ENCODE measurements at places on chromosomes 12 and 14.
A peak's percentile ranks its signal among the peaks of the same experiment; 100 is the strongest.

DNA sequence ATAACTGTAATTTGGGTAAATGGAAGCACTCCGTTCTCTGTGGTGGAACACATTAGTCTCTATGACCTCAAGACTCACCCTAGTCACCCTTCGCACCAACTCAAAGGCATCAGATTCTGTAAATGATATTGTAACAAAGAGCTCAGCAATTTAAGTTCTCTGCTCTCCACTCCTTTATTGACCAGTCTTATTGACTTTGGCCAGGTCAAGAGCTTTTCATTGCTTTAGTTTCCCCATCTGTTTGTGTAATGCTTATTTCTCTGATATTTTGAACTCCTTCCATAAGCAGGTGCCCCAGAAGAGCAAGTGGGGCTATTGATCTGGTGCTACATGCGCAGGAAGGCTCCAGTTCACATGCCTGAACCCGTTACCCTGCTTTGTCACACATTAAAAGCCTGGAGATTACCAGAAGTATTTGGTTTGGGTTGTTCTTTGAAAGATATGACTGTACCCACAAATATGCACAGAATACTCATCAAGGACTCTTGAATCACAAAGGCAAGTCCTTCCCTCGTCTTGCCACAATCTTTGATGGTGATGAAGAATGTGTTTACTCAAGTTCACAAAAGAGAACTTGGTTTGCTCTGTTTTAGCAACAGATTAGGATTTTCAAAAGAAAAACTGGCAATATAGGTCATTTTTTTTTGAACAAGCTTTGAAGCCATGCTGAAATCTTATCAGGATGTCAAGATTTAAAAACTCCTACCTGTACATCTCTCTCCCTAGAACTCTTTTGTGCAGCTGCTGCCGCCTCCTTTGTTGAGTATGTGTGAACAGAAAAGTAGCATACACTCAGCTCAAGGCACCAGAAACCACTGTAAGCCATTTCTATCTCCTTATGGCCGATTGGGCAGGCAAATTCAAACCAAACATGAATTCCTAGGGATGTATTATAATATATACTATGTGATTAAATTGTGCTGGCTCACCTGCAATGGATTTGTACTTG is 193.9 kb downstream of the BCAT1 start:
- H3K27ac ChIP-seq = no peak overlapping the region
- no peak for ATAC-seq
- no peaks in the 10 kb centered on the region for H3K36me3 ChIP-seq
- peaks cover 6% of the 10 kb centered on the region for H3K4me1 ChIP-seq
- no peaks in the 10 kb centered on the region for H3K27me3 ChIP-seq

- peaks cover 13% of the 10 kb centered on the region for H3K4me1 ChIP-seq
- no peak within 1 kb of the TSS for H3K27ac ChIP-seq
- H3K36me3 ChIP-seq = peaks cover 32% of the 10 kb centered on the region
- no peak for ATAC-seq
- no peak within 1 kb of the TSS for H3K4me3 ChIP-seq
- no peaks in the 10 kb centered on the region for H3K27me3 ChIP-seq
Observed at GRCh38 chr12:57250956-57251355, at the start of gene STAC3. Gene STAC3 (minus strand): TSS chr12:57251187. CDS start chr12:57249636, 1,551 bp downstream.

GRCh38 chr12:47194501-47194900 is 114.7 kb upstream of the AMIGO2 start:
- peaks cover 35% of the 10 kb centered on the region for H3K36me3 ChIP-seq
- no peak for ATAC-seq
- H3K4me3 ChIP-seq = no peak overlapping the region
- H3K27ac ChIP-seq = peak overlapping the region; percentile 60

DNA sequence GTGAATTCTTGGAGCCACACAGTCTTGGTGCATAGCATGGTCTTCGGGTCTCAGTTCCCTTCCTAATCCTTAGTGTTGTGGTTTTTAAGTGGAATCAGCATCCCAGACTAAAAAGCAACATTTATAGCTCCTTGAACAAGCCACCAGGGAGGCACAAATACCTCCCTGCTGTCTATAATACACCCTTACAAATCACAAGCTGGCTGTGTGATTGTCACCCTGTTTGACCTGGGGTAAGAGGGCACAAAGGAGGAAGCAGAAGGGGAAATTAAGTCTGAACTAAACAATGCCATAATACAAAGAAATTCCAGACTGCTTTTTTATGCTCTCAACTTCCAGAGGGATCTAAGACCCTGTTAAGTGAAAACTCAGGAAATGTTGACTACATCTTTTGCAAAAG is 7.7 kb upstream of the MMP19 start:
- H3K36me3 ChIP-seq = no peaks in the 10 kb centered on the region
- H3K27ac ChIP-seq = no peak overlapping the region
- H3K27me3 ChIP-seq = peaks cover 23% of the 10 kb centered on the region
- H3K4me1 ChIP-seq = peaks cover 8% of the 10 kb centered on the region

DNA sequence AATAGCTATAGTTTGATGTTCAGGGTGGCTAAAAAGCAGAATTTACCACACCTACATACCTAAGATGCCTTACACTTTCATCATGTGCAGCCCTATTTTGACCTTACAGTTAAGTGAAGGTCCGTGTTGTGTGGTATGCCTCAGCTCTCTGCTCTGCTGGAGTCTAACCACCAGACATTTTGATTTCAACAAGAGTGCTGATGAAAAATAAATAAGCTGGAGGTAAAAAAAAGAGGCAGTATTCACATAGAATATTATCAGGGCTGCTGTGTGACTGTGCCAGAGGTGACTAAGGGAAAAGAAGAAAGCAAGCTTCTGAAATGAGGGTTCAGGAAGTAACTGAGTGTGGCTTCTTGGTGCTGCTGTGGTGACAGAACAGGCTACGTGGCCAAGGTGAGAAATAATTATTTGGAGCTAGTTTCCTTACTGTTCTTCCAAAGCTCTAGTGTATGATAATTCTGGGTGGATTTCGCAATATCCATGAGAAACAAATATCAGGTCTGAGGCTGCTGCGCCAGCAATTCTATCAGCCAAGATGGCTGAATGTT is 188.8 kb downstream of the STXBP6 start:
- peaks cover 11% of the 10 kb centered on the region for H3K27me3 ChIP-seq
- H3K4me3 ChIP-seq = no peak overlapping the region
- no peak overlapping the region for H3K27ac ChIP-seq
- H3K4me1 ChIP-seq = peaks cover 7% of the 10 kb centered on the region

- no peaks in the 10 kb centered on the region for H3K36me3 ChIP-seq
- no peak overlapping the region for H3K4me3 ChIP-seq
- H3K27ac ChIP-seq = no peak overlapping the region
- ATAC-seq = peak; percentile 6
Observed at GRCh38 chr12:96879301-96879700, 27.8 kb upstream of the NEDD1 start.

GRCh38 chr12:114123108-114123507 is 157.0 kb upstream of the RBM19 start:
- no peaks in the 10 kb centered on the region for H3K27me3 ChIP-seq
- ATAC-seq = no peak
- H3K4me3 ChIP-seq = no peak overlapping the region
- no peaks in the 10 kb centered on the region for H3K36me3 ChIP-seq

DNA sequence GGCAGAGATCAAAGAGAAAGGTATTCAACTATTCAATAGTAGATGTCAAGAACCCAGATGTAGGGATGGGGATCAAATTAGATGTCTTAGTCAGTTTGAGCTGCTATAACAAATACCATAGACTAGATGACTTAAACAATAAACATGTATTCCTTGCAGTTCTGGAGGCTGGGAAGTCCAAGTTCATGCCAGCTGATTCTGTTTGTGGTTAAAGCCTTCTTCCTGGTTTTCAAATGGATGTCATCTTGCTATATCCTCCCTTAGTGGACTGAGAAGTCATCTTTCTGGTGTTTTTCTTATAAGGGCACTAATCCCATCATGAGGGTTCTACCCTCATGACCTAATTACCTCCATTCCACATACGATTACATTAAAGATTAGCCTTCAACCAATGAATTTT is 19.5 kb upstream of the MGST1 start:
- ATAC-seq = no peak
- H3K4me3 ChIP-seq = no peak overlapping the region
- no peaks in the 10 kb centered on the region for H3K27me3 ChIP-seq
- H3K36me3 ChIP-seq = no peaks in the 10 kb centered on the region
- H3K27ac ChIP-seq = no peak overlapping the region
- no peaks in the 10 kb centered on the region for H3K4me1 ChIP-seq

DNA sequence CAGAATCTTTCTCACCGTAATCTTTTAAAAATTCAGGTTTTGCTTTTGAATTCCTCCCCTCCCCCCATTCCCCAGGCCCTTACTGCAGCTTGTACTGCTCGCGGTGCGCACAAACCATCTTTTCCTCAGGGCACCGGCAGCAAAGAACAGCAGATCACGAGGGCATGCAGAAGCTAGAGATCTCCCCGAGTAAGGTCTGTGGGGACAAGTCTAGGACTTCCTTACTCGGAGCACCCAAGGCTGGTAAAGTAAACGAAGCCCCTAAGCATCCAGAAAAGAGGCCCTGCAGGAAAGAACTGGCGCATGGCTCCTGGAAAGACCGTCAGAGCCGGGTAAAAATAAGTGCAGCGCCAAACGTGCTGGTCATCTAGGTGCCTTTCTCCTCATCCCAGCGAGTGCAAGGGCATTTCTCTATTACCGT is 727 bp downstream of the LDHB start:
- H3K4me1 ChIP-seq = peaks cover 29% of the 10 kb centered on the region
- H3K36me3 ChIP-seq = peaks cover 14% of the 10 kb centered on the region
- H3K27me3 ChIP-seq = no peaks in the 10 kb centered on the region
- H3K4me3 ChIP-seq = peak overlapping the region; percentile 94
- peak overlapping the region; percentile 90 for H3K27ac ChIP-seq

DNA sequence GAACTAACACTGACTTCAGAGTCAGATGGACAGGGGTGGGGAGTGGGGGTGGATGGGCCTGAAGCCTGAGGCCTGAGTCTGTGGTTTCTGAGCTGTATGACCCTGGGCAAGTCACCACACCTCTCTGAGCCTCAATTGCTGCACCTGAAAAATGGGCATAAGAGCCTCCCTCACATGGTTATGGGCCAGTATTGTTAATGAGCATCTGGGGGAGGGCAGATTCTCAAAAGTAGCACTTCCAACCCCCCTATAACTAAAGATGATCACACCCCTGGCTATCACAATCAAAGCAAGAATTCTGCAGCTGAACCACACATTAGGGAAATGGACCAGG is 168.6 kb downstream of the RBM19 start:
- no peak overlapping the region for H3K27ac ChIP-seq
- ATAC-seq = no peak
- no peaks in the 10 kb centered on the region for H3K4me1 ChIP-seq
- no peak overlapping the region for H3K4me3 ChIP-seq
- no peaks in the 10 kb centered on the region for H3K36me3 ChIP-seq

DNA sequence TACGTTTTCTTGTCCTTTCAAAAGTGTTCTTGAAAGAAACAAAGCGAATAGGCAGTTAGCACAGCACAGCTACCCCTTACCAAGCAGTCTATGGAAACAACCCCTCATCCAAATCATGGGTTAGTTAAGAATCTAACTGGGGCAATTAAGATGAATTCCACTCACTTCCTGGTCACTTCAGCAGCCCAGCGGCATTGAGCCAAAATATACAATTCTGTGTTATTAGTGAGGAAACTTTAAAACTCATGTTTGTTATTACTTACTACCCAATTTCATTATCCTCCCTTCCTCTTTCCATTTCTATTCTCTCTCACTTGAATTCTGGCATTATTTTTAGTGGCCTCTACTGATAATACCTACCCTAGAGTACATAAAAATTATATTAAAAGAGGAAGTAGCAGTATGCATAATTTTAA is 121.4 kb downstream of the PPHLN1 start:
- no peak for ATAC-seq
- H3K36me3 ChIP-seq = peaks cover 76% of the 10 kb centered on the region
- H3K27ac ChIP-seq = peak overlapping the region; percentile 46
- H3K4me3 ChIP-seq = no peak overlapping the region

GRCh38 chr12:132591107-132591935 is 19.1 kb downstream of the LRCOL1 start:
- H3K4me1 ChIP-seq = peaks cover 15% of the 10 kb centered on the region
- no peak overlapping the region for H3K27ac ChIP-seq
- H3K4me3 ChIP-seq = no peak overlapping the region

DNA sequence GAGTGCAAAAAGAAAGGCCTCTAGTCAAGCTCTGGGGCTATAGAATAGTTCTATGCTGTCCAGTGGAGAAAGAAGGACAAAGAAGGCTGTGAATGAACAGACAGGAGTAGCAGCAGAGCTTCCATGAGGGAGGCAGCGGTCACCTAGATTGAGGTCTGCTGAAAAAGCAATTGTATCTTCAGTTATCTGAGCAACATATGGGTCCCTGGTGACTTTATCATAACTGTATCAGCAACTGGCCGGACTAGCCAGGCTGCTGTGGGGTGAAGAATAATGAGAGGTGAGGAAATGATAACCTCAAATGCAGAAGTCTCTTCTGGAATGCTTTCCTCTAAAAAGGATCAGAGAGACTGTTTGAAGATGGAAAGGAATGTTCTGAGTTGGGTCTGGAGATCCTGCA is 971.3 kb upstream of the TMEM132C start:
- H3K36me3 ChIP-seq = no peaks in the 10 kb centered on the region
- no peaks in the 10 kb centered on the region for H3K4me1 ChIP-seq
- ATAC-seq = no peak
- H3K4me3 ChIP-seq = no peak overlapping the region

DNA sequence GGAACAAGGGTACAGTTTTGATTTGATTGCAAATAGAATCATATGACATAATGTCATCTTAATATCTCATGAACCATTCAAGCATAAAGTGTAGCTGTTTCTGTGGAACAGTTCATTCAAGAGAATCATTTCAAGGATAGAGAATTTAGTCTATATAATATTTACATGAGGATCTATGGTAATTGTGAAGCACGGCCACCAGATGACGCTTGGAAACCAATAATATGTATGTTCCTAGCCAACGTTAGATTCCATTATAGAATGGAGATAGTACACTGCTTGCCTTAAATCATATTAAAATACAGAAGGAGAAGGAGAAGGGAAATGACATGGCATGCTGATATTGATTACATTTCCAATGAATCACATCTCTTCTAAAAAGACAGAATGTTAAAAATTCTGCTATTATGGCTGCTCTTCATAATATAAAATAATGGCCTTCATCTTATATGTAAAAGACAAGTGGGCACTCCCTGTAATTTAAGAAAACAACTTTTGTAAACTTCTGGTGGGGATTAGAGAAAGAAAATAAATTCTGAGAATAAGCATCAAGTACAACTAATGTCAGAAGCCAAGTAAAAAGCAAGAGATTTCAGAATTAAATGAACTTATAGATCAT is 351.0 kb downstream of the NAV3 start:
- H3K27ac ChIP-seq = no peak overlapping the region
- H3K27me3 ChIP-seq = no peaks in the 10 kb centered on the region
- H3K36me3 ChIP-seq = no peaks in the 10 kb centered on the region

DNA sequence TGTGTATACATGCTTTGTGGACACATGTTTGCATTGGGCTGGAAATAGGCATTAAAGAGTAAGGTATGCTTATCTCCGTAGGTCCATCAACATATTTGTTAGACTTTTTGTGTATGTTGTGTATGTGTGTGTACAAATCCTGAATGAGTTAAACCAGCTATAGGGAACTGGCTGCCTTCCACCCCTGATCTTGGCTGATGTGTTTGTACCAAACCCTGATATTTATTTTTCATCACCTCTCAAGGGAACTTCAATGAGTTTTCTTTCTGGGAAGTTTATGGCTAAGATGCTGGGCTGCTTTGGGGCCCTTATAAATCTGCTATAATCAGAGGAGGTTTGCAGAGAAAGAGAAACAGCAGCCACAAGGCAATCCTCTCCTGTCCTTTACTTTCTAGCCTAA is 37.1 kb upstream of the CISTR start:
- peaks cover 14% of the 10 kb centered on the region for H3K27me3 ChIP-seq
- ATAC-seq = no peak
- no peak overlapping the region for H3K4me3 ChIP-seq
- H3K27ac ChIP-seq = no peak overlapping the region
- H3K36me3 ChIP-seq = no peaks in the 10 kb centered on the region

GRCh38 chr14:52268279-52269061 is 972 bp downstream of the PTGDR start:
- peak overlapping the region; percentile 16 for H3K4me3 ChIP-seq
- peaks cover 47% of the 10 kb centered on the region for H3K27me3 ChIP-seq
- no peaks in the 10 kb centered on the region for H3K36me3 ChIP-seq
- H3K4me1 ChIP-seq = peaks cover 22% of the 10 kb centered on the region
- no peak overlapping the region for H3K27ac ChIP-seq

All from stimulated activated memory B cell treated with anti-CD40 and anti-IgM and Interleukin-4, amounts not matched to agents 10 μg/mL and 1 μg/mL and 100 μg/mL, for 72 hours (primary cell).